ENCODE measurements at places on chromosomes 3 and 15.

DNA sequence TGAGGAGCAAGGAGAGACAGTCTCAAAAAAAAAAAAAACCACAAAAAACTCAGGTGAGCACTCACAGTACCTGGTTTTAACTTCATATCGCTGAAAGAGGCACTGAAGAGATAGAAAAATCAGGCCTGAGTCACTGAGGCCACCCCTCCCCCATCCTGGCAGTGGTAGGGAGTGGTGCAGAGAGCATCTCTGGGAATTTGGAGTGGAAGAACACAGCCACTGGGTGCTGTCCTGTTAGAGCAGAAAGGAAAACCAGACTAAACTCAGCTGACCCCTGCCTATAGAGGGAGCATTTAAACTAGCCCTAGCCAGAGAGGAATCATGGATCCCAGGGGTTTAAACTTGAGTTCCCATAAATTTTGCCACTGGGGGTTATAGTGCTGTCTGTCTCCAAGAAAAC is 22.2 kb upstream of the DNAJC13 start:
- no peak for DNase-seq

GRCh38 chr15:68402432-68403160 is 29.4 kb downstream of the ITGA11 start:
- DNase-seq, result no peak

DNA sequence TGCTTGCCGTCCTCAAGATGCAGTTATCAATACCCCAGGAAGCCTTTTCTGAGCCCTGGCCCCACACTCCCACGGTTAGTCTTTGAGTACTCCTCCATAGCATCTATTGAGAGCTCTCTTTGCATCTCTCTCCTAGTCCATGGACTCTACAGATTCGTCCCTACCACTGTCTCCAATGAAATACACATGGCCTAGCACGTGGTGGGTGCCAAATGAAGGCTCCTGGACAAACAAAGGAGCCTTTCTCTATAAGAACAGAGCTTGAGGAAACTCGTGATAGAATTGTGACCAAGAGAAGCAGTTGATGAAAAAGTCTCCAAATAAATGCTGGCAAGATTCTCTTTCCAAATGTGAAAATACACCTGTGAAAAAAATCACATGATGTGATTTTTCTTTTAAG is 166.1 kb downstream of the GABRG3 start:
- no peak for DNase-seq

- DNase-seq, result no peak
Measured at GRCh38 chr3:30181581-30181980, 424.8 kb upstream of the TGFBR2 start.

GRCh38 chr15:70486451-70487386 is 276.6 kb downstream of the UACA start:
- DNase-seq, result no peak

DNA sequence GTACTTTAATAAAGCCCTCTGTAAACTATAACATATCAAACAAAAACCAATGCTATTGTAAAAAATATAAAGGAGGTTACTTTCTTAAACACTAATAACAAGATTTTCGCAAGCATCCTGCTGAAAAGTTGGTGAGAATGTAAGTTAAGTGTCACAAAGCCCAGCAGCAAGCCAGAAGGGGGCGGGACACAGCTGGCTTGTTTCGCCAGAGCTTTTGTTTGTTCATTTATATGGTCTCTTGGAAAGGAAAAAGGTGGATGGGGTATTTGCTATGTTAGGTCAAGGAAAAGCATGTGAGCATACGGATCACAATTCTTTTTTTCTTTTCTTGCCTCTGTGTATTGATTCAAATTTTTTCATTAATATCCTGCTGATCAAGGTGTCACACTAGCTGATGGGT is 59.9 kb downstream of the HACD2 start:
- DNase-seq, result no peak

DNA sequence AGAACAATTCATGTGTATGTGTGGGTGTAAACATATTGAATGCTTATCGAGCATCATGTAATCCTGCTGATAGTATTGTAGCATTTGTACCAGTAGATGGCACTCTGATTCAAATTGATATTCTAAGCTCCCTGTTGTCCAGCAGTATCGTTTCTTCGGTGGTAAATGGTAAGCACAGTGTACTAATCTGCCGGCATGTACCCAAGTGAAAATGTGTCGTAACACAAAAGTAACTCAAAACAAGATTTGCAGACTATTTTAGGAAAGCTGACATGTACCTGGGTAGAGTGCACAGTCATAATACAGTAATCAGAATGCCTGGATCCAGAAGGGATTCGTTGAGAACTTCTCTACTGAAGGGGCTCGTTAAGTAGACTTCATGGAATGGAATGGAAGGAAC is 31.7 kb upstream of the MNS1 start:
- peak; percentile 45 for DNase-seq

GRCh38 chr3:142931222-142931621 is 32.3 kb downstream of the PAQR9 start:
- no peak for DNase-seq

DNA sequence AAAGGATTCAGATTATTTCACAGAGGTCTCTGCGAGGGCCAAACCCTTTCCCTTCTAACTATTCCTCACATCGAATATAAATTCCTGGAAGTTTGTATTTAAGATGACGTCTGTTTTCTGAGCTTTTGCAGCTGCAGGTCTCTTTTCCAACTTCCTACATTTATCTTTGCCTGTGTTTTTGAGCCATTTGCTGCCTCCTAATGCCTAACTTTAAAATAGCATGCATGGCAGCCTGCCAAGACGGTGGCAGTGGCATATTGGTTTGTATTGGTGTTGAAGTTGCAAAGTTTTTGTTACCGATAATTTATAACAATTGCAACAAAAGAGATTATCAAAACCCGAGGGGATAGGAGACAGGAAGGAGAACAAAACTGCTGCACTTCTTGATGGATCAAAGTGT is 187.1 kb upstream of the DNAJC19 start:
- peak; percentile 88 for DNase-seq

DNA sequence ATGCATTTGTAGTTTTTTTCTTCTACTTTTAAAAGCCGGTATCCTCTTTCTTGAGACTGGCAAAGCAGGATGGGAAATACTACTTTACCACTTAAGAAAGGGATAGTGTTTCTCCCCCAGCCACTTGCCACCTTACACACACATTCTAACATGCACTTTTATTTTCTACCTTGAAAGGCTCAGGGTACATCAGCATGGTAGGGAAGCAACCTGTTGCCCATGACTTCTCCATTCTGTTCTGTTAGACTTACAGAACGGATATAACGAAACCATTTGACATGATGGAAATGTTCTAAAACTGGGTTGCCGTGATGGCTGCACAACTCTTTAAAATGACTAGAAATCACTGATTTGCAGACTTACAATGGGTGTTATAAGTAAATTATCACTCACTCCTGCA is 405.5 kb downstream of the SHQ1 start:
- no peak for DNase-seq

DNA sequence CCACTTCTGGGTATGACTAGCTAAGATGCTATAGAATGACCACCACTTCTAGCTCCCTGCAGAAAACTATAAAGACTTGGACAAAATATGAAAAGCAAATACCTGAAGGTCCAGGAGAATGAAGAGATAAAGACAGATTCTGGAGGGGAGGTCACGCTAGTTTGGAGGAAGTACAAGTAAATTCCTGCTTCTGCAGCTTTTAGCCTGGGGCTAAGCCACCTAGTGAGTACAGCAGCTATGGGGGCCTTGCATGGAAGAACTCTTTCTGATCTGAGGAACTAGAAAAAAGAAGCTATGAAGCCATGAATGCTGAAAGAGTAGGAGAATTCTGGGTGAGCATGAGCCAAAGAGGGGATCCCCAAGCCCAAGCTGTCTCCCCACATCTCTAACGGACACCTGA is 29.8 kb downstream of the NRG4 start:
- DNase-seq, result no peak

- no peak for DNase-seq
Measured at GRCh38 chr15:67558502-67558901, 16.0 kb downstream of the MAP2K5 start.

GRCh38 chr3:128007033-128007424 is 45.2 kb upstream of the SEC61A1 start:
- DNase-seq, result no peak

DNA sequence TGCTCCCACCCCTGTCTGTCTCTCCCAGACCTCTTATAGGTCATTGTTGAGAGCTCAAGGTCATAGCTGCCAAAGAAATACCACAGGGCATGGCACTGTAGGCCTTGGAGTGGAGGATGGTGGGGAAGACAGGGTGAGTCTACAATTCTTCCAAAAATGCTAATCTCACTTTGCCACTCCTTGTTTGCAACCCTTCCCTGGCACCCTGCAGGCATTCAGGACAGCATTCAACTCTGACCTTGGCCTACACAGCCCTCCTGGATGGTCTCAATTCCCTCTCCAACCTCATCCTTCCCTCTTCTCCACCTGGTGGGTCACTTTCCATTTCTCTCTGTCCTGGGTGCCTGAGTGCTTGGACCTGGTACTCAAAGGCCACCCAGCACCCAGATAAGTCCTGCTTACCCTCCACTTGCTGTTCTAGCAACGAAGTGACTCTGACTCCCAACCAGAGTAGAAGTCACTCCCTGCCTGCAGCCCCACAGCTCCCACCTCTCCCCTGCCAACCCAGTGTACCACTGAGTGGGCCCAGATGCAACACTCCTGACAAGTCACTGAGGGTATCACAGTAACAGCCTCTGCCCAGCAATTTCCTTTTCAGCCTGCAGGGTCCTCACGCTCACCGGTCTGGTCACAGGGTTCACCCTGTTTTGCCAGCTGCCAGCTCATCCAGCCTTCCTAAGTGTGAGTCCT is 36.6 kb downstream of the AMOTL2 start:
- no peak for DNase-seq

GRCh38 chr3:133821767-133822638 is 16.4 kb downstream of the SRPRB start:
- DNase-seq, result no peak

DNA sequence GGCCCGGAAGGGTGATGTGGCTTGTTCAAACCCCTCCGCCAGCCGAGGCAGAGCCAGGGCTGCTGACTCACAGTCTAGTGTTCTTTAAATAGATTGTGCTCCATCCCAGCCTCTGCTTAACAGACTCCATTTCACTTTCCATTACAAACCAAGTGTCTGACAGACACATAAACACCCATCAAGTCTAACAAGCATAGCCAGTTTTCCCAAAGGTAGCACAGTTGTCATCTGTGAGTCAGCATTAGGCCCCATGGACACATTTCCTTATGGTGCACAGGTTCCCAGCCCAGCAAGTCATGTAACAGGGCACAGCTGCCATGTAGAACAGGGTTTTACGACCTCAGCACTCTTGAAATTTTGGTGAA is 109.9 kb upstream of the RAP2B start:
- no peak for DNase-seq

GRCh38 chr15:31153531-31153930 is 52.0 kb upstream of the TRPM1 start:
- no peak for DNase-seq

DNA sequence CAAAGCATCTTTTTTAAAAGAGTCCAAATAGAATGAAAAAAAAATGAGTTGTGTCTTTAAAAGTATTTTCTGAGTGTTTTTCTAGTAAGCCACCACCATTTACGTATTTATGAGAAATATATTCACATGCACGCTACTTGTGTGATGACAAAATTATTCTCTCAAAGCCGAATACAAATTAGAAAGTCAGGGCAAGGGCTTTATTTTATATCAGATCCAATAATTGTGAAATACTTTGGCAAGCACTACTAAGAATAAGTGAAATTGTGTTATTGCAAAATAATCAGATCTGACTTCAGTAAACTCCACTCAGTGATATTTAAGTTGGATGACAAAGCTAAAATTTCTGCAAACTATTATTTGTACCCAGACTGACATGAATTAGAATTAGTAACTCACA is 589.3 kb upstream of the KCNMB2 start:
- DNase-seq, result no peak

DNA sequence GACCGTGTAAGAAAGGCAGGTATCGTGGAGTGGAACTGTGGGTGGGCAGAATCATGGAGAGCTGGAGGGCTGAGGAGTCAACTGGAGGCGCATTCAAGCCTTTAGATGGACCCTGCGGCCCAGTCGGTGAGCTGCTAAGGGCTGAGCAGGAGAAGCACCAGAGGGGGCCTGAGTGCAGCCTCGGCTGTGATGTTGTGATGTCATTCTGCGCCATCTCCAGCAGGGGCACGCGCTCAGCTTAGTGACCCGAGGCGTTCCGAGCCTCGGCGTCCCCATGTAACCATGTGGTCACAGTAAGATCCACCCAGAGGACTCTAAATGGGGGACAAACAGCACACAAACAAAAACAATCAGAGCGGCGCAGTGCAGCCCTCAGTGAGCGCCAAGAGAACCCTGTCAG is 76.8 kb downstream of the VGLL4 start:
- DNase-seq, result no peak

GRCh38 chr15:75148280-75148679 is 53.4 kb upstream of the C15orf39 start:
- no peak for DNase-seq

- DNase-seq, result no peak
Measured at GRCh38 chr3:13833506-13834257, 46.2 kb downstream of the WNT7A start.

- no peak for DNase-seq
Measured at GRCh38 chr3:165273411-165273810, 77.2 kb upstream of the SLITRK3 start.

GRCh38 chr15:69997813-69998212 is 99.9 kb downstream of the TLE3 start:
- DNase-seq, result no peak

GRCh38 chr15:88391006-88391405 is 76.2 kb downstream of the MRPL46 start:
- DNase-seq, result no peak

DNA sequence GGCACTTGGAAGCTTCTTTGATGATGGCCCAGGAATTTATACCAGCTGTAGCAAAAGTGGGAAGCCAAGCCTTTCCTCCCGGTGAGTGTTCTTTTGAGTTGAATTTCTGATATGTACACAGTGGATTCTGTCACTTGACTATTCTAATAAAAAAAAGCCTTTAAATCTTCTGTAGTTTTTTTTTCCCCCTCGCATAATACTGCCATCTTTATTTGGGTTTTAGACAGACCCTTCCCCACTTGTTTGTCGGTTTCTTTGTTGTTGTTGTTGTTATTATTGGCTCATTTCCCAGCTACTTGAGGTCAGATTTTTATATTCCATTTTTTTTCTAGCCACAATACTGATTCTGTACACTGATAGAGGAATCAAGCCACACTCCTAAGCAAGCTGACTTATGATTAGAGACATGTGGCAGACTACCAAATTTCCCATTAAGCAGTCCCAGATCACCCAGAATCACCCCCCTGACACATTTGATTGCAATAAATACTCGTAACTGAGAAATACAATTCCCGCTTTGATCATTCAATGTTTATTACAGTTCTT is 122.4 kb upstream of the IL12A start:
- no peak for DNase-seq

GRCh38 chr3:127566833-127567232 is 23.7 kb downstream of the TPRA1 start:
- no peak for DNase-seq

- DNase-seq, result no peak
Measured at GRCh38 chr3:184895350-184895749, 83.4 kb downstream of the VPS8 start.

DNA sequence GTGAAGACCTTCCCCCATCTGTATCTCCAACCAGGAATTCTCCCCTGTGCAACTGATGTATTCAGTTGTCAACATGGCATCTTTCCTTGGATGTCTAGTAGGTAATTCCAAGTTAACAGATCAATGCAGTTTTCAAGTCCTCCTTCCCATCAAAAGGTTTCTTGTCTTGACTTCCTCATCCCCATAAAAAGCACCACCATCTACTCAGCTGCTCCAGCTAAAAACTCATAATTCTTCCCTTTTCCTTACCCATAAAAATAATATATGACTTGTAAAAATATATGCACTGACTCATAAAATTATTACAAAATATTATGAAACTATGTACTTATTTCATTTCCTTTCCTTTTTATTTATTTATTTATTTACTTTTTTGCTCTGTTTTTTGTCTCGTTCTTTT is 5.0 kb upstream of the CAND2 start:
- no peak for DNase-seq

Data from NCI-H2081 treated with DMSO at 0.1 percent for 48 hours (cell line).